ENCODE measurements at places on chromosomes 5 and 9. TPM values are rescaled to one million over a fixed set of nuclear protein-coding genes. Genes with fewer than 3 reads are reported as not detected.

Gene GPX3
- not detected for total RNA-seq

GRCh38 chr5:117425163-117425562 lies 850.5 kb upstream of the SEMA6A start:
- DNase-seq = no peak

- no peak for DNase-seq
These were observed 34.6 kb upstream of the PTGS1 start for GRCh38 chr9:122336189-122336588.

Gene FOXE1
- total RNA-seq = not detected

GRCh38 chr5:9653811-9654210 lies 23.7 kb upstream of the TAS2R1 start:
- DNase-seq = no peak

- DNase-seq = no peak
These were observed 19.8 kb downstream of the CD274 start for GRCh38 chr9:5470122-5470521.

GRCh38 chr5:80468131-80468530 lies 19.8 kb upstream of the FAM151B start:
- DNase-seq = no peak
